ENCODE measurements at places on chromosomes 3 and 15.

- no peak for DNase-seq
Measured at GRCh38 chr3:6709178-6709577, 151.7 kb upstream of the GRM7 start.

- no peak for DNase-seq
Measured at GRCh38 chr3:176399193-176399592, 798.1 kb downstream of the TBL1XR1 start.

DNA sequence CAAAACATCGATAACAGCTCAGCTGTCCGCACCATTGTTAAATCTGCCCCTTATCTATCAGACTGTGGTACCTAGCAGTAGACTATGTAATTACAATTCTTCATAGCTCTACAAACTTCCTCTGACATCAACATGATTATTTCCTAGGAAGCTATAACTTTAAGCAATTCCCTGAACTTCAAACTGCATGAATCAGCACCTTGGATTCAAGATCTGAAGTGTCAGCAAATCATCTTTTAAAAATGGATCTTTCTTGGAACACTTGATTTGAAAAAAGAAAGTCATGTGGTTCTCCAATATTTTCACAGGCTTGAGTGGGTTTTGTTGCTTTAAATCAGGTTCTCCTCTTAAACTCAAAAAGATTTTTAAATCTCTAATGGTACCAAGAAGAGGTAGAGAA is 680.7 kb upstream of the LMCD1 start:
- DNase-seq = no peak

DNA sequence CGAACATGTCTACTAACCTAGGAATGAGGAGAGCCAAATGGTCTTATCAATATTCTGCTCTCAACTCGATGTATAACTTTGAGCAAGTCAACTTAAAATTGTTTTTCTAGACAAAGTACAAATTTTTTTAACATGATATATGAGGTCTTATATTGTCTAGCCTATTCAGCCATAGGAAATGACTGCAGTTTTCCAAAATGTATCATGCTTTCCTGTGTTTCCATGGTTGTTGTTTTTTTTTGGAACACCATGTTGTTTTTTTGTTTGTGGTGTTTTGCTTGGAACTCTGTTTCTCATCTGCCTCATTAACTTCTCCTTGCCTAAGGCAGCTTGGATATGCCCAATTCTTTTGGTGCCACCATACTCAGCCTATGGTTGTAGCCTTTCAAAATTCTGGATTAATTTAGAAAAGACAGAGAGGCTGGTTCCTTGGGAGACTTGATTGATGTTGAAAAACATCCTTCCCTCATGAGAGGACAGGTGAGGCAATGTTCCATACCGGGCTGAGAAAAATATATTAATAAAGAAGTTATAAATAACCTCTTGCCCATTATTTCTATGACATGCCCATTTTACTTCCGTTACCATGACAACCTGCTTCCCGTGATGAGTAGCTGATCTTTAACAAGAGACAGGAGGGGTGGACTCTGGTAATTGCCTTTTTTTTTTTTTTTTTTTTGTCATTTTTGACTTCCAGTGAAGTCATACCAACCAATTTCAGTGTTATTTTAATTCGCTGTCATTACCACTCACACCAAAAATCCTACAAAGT is 687.9 kb upstream of the GRM7 start:
- DNase-seq = no peak

- DNase-seq = no peak
Measured at GRCh38 chr15:45083223-45083622, 30.7 kb downstream of the DUOX2 start.

- DNase-seq = no peak
Measured at GRCh38 chr3:41507336-41508062, 308.2 kb downstream of the CTNNB1 start.

DNA sequence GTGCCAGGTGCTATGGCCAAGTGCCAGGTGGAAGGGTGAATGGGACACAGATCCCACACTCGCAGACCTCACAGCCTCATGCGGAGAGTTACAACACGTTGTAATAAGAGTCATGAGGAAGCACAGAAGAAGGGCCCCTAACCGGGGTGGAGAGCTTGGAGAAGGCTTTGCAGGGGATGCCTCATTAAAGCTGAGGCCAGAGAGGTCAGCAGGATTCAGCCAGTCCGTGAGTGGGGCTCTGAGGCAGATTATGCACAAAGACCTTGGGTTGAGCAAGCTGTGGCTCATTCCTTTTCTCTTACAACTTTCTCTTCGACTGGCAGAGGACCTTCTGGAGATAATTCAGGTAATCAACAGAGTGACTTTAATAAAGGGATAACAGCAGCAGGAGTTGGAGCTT is 65.3 kb upstream of the SNRK start:
- no peak for DNase-seq

DNA sequence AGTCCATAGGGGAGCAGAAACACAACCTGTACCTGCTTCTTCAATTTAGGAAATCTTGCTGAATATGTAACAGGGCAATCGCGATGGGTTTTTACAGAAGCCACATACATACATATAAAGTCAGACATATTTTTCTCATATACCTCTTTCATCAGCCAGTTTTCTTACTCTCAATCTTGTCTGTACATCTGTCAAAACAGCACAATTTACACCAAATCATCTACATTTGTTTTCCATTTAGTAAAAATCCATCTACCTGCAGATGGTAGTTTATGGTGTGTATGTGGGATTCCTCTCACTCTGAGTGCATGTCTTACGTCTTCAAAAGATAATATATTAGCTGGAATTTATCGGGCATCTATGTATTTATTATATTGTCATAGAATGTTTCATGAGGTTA is 208.7 kb downstream of the ZPLD1 start:
- DNase-seq = no peak

DNA sequence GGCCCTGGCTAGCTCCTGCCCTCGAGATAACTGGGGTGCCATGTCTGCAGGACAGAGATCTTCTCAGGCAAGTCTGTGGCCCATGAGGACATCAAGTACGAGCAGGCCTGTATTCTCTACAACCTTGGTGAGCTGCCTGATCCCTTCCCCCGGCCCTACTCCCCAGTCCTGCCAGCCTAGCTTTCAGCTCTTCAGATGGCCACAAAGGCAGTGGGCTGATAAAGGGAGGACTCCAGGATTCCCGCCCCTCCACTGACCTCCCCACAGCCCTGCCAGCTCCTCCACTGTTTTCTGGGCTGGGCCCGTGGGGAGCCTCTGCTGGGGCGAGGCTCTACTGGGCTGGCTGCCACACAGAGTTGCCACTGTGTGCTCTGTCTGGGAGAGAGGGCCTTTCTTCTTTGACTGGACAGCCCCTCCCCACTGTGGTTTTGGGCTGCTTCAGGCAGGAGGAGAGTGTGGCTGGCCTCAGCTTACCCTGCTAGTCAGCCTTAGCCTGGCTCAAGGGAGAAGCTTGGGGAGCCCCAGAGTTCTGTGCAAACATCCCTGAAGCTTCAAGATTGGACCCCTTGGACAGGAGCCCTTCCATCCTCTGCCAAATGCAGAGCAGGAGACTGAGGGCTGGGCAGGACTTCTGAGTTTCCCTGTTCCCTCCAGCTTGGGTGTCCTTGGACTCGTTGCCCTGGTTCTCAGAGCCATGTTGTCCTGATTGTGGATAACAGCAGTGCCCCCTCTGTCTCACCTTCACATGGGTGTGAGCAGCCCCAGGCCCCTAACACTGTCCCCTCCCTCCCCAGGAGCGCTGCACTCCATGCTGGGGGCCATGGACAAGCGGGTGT is 24.4 kb downstream of the PTPN23 start:
- DNase-seq = no peak

DNA sequence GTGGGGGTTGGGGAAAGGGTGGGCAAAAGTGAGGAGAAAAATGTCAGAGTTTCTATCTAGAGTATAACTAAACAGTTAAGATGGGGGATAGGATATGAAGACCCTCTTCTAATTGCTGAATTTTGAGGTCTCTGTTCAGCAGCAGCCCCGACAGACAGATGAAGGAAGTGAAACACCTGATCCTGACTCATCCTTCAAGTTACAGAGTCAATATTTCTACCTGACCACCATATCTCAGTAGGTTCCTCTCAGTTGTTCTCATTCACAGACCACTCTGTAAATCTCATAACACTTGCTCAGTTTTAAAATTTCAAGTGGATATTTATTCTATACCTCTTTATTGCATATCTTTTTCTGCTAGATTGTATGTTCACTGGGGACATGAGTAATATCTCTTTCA is 69.5 kb downstream of the CCDC54 start:
- no peak for DNase-seq

- no peak for DNase-seq
Measured at GRCh38 chr15:68470049-68470742, 38.2 kb upstream of the ITGA11 start.

DNA sequence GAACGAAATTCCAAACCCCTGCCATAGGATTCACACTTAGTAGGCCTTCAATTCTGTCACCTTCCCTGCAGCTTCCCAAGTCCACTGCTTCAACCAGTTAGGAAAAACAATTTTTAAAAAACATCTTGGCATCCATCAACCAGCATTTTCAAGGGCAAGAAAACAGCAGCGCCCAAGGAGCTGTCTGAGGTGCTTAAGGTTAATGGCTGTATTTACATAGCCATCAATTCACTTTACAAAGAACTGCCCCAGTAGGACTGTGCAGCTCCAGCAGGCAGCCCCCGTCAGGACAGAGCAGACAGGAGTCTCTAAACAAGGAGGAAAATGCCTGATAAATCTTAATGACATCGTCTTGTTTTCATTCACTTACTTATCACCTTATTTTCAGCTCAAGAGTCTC is 13.3 kb downstream of the TAFA4 start:
- DNase-seq = no peak

- DNase-seq = peak; percentile 56
Measured at GRCh38 chr3:109927161-109927560, 589.8 kb upstream of the DPPA4 start.
